ENCODE measurements at places on chromosomes 2 and 18.

DNA sequence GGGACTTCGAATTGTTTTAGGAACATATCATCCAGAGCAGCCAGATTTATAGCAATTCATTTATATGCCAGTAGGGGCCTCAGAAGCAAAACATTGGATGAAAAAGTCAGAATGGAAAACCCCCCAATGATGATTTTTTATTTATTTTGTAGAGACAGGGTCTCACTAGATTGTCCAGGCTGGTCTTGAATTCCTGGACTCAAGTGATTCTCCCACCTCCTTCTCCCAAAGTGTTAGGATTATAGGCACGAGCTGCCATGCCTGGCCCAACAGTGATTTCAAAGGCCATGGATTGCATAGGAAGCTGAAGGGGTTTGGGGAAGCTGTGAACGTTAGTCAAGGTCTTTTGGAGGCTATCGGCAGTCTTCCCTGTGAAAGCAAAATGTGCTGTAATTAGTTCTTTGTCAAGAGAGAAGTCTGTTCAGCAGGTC, 21.9 kb upstream of the MCFD2 start:
- DNase-seq = no peak

- no peak for DNase-seq
Measured at GRCh38 chr2:203175371-203175770, 63.4 kb upstream of the CYP20A1 start.

- no peak for DNase-seq
Measured at GRCh38 chr2:189177251-189177840, 2.2 kb downstream of the COL5A2 start.

GRCh38 chr2:54617409-54617808, 106.1 kb upstream of the EML6 start:
- DNase-seq = no peak

DNA sequence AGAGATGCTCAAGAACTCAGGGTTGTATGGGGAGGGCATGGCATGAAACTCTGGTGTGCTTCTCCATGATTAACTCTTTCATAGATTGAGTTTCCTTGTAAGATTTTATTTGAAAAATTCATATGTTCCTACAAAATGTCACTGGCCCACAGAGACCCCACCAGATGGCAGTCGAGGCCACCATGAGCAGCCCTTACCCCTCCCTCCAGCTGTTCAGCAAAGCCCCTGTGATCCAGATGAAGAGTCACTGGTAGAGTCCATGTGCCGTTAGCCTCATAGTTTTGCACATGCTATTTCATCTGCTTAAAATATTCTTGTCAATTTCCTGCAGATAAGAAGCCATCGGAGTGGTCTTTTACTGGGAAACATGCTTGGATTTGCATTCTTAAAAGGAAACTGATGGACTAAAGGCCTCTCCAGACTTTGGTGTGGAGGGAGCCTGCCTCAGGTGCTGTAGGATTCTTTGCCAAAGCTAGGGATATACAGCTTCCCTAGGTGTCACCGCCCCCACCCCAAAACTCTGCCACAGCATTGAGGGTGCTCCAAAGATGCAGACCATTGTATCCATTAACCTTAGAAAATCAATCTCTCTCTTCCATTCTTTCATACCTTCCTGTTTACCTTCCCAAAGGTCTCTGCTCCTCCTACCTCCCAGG, 18.8 kb downstream of the ZNF385B start:
- DNase-seq = no peak

- DNase-seq = no peak
Measured at GRCh38 chr18:22161090-22161489, 8.3 kb upstream of the GATA6 start.

DNA sequence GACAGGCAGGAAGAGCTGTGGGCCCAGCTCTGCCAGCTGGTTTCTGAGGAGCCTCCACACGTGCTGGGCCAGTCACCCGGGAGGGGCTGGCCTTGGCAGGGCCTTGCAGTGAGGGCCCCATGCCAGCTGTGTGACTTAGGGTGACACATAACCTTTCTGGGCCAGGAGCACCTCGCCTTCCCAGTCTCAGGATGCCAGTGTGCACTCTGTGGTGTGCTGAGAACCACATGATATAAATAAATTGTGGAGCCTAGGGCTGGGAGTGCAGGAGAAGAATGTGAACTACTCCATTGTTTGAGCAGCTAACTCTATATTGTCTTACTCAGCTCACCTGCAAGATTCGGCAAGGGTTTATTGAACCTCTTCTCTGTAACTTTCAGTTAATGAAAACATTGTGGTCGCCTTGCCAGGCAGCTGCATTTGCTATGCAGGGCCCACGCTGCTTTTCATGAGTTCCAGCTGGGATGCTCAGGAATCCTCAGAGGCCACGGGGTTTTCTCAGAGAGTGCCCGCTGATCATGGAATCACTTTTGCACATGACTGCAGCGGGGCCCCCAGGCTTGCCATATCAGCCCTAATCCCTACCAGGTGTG, 222.3 kb downstream of the SH3RF3 start:
- DNase-seq = no peak

DNA sequence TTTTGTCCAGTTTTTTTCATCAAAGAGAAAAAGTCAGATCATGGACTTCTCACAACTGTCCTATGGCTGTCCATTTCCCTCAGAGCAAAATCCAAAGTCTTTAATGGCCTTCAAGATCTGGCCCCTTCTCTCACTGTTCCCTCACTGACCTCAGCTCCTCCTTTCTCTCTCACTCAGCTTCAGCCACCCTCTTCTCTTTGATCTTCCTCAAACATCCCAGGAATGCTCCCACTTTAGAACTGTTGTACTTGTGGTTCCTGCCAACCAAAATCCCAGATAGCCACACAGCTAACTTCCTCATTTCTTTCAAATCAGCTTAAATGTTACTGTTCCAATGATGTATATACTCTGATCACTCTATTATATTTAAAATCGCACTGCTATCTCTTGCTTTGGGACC, 82.9 kb downstream of the NUP35 start:
- no peak for DNase-seq

DNA sequence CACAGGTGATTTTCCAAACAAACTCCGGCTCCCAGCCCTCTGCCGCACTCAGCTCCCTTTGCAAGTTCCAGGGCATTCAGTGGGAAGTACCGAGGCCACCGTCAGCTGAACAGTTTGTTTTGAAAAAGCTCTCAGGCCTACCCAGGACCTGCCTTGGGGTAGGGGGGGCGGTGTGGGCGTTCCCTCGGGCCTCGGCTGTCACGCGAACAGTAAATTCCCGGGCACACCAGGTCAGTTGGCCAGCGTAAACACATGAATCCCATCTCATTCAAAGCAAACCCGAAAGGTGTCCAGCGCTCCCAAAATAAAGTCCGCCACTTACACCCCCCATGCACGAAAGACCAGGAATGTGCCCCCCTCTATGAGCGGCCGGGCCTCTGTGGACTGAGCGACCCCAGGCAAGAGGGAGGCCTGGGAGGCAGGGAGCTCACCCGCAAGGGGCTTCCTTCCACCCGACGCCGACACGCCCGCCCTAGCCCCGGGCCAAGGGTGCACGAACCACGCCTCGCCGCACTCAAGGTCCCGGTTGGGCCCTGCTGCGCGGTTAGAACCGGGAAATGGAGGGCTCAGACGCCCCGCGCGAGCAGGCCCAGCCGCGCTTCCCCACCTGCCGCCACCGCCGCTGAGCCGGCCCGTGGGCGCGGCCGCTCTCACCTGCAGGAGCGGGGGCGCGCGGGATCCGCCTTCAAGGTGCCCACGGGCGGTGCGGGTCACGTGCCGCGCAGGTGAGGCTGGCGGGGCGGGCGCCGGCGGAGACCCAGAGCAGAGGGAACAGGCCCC, at the start of gene WDSUB1:
Gene WDSUB1 (minus strand): TSS at position 775 of the 780 bp plus-strand sequence. CDS start 3,634 bp downstream, outside the sequence.
- DNase-seq = peak; percentile 6

GRCh38 chr2:28394997-28395333, 2.3 kb downstream of the FOSL2 start:
- no peak for DNase-seq

DNA sequence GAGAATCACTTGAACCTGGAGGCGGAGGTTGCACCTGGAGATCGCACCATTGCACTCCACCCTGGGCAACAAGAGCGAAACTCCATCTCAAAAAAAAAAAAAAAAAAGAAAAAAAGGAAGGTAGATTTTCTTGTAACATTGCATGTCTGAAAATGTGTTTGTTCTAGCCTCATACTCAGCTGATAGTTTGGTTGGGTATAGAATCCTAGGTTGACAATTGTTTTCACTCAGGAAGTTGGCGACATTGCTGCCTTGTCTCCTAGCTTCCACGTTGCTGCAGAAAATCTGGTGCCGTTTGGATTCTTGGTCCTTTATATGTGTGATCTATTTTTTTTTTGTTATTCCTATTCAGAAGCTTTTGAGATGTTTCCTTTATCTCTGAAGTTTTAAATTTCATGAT, 4.7 kb downstream of the ING5 start:
- no peak for DNase-seq

DNA sequence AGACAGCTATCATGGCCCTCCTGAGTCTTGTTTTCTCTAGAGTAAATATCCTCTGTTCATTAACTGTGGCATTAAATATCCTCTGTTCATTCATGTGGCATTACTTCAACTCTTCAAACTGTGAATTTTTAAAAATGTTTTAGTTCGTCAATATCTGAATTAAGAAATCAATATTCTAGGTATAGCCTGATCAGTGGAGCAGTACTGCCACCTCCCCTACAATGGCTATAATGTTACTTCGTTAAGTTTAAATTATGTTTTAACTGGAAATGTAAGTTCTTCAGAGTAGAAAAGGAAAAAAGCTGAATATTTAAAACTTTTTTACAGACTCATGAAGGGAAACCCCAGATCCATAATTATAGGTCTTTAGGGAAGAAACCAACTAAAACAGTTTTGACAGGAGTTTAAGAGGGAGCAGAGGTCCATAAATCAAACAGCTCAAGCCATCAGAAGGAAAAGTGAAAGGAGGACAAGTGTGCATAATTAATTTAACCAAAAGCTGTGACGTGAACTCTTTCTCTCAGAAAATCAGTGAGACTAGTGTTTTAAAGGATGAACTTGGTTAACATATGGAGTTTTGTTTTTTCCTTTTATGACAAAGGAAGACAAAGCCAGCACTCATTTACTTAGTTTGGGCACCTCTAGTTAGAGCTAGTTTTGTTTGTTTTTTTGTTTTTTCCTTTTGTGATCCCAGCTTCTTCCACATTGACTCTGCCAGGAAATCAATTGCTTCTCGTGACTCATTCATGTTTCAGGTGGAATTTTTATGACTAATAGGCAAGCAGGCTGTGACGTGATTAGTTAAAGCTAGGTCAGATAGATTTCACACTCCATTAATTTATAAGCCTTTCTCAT, 44.9 kb downstream of the RBBP8 start:
- no peak for DNase-seq

- DNase-seq = no peak
Measured at GRCh38 chr2:197239434-197239833, 71.1 kb downstream of the ANKRD44 start.

DNA sequence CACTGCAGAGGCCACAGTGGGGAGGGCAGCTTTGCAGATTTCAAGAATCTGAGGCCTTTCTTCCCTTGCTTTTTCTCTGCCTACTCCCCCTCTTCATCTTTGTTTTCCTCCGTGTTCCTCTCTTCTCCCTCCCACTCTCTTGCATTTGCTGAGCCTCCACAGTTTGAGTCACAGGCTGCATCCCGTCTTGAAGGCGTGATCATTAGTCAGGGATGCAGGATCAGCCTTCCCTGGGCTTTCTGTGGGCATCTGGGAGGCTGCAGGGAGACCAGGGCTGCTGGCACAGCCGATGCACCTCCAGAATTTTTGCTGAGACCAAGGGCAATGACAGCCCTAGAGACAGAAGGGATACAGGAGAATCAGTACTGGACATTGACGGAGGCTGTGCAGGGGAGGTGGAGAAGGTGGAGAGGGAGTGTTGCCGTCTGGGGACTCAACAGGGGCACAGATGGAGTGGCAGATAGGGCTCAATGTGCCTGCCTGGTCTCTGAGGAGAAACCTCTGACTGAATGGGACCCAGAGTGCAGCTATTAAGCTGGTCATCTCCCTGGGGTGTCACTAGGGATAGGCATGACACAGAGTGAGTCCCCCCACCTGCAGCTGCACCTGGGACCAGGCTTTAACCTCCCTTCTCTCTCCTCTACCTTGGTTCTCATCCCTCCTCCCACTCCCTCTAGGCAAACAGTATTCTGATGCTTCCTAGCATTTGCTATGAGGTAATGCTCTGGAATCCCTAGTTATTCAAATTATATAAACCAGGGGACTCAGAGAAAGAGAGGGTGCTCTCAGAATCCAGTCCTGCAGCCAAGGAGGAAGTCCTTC, 29.0 kb upstream of the DNAJC27 start:
- DNase-seq = no peak

DNA sequence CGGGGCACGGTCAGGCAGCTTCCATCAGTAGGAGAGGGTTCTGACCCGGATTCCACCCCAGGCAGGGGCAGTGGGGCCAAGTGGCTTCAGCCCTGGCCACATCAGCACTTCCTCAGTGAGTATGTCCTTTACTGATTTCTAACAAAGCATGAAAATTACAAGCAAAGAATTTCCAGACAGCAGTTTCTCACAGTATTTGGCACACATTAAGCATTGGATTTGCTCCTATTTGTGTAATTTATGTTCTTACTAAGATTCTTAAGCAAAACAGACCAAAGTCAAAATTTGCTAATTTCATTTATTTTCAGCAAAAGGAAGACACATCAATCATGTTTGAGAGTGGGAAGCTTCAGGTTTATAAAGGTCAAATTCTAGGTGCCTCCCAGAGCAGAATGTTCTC, 73.3 kb upstream of the NFATC1 start:
- no peak for DNase-seq

GRCh38 chr18:60122339-60122738, 222.5 kb downstream of the PMAIP1 start:
- no peak for DNase-seq

- no peak for DNase-seq
Measured at GRCh38 chr2:11684894-11685460, 15.0 kb upstream of the NTSR2 start.

DNA sequence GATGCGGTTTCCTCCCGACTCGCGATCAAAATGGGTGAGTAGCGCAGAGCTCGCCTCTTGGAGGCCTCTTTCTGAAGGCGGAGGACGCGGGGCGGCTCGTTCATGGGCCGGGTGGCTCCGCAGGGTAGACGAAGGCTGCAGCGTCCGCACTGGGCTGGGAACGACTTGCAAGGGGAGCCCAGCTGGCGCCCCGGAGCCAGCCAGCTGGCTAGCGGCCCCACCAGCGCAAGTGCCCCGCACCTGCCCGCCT, 328 bp upstream of the PASK start:
- no peak for DNase-seq

GRCh38 chr2:115165529-115166109, 723.2 kb downstream of the DPP10 start:
- no peak for DNase-seq

GRCh38 chr2:3198119-3198518, 179.5 kb downstream of the EIPR1 start:
- no peak for DNase-seq

GRCh38 chr2:206045251-206045650, 40.7 kb downstream of the INO80D start:
- no peak for DNase-seq

GRCh38 chr2:29015701-29016470, 34.8 kb downstream of the TOGARAM2 start:
- DNase-seq = no peak

GRCh38 chr2:212921061-212921460, 230.4 kb downstream of the IKZF2 start:
- DNase-seq = no peak

GRCh38 chr2:42095923-42096408, 48.1 kb downstream of the PKDCC start:
- DNase-seq = peak; percentile 61

Data from activated CD4-positive, alpha-beta T cell treated with anti-CD3 and anti-CD28 coated beads for 24 hours (primary cell).